Posterior vena cava (tissue), 2 donors: ENCODE measurements at places on chromosomes 1 and 21.

- DNase-seq: peak; percentile 72
These were observed 27.5 kb downstream of the SLC37A1 start for GRCh38 chr21:42541174-42541573.

DNA sequence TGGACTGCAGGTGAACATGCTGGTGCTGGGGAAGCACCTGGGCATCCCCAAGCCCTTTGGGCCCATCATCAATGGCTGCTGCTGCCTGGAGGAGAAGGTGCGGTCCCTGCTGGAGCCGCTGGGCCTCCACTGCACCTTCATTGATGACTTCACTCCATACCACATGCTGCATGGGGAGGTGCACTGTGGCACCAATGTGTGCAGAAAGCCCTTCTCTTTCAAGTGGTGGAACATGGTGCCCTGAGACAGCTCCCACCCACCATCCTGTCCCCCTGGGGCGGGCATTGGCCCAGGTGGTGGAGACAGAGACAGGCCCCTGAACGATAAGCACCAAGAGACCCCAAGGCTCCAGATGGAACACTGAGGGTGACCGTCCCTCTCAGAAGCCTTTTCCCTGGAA lies 25.2 kb upstream of the PADI4 start:
- no peak for DNase-seq

DNA sequence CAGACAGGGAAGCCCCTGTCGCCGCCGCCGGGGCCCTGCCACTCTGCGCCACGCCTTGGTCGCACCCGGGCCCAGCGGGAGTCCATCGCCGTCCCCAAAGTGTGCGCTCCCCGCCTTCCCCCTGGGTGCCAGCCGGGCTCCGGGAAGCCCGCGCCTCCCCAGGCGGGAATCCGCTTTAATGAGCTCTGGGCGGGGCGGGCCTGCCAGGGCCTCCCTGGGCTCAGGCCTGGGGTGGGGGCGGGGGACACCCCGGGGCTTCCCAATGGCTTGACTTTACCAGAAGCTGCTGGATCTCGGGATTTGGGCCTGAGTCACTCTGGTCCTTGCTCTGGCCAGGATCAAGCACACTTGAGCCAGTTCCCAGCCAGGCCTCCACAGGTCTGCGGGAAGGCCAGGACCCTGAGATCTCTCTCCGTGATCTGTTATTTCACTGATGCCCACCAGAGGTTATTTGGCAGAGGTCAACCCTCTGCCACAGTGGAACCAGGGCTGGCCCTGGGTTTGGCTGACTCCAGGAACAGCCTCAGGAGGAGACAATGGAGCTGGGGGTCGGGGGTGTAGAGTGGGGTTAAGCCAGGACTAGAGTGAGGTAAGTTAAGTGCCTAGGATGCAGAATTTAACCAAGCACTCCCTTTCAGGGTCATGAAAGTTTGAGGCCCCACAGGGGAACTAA lies 178.4 kb upstream of the EDN2 start:
- peak; percentile 92 for DNase-seq

- no peak for DNase-seq
These were observed 64.1 kb downstream of the PLEKHA6 start for GRCh38 chr1:204295671-204296070.

- no peak for DNase-seq
These were observed 198.8 kb downstream of the AMY1C start for GRCh38 chr1:103948526-103948925.

- peak; percentile 49 for DNase-seq
These were observed 73.2 kb downstream of the MAN1C1 start for GRCh38 chr1:25689686-25690381.

- DNase-seq: no peak
These were observed 27.2 kb downstream of the SYT6 start for GRCh38 chr1:114126261-114127095.

DNA sequence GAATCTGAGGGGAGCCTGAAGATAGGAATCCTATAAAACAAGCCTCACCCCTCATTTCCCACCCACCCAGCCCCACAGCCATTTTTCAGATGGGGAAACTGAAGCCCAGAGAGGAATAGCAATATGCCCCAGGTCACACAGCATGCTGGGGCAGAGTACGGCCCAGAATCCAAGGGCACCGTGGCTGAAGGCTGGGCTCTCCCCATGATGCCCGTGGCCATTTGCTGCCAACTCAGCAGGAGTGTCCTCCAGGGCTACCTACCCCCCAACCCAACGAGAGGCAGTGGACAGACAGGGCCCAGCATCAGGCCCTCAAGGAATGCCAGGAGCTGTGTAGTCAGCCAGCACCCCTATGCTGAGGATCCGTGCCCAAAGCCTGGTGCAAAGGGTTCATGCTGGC lies 8.5 kb downstream of the COL16A1 start:
- no peak for DNase-seq

DNA sequence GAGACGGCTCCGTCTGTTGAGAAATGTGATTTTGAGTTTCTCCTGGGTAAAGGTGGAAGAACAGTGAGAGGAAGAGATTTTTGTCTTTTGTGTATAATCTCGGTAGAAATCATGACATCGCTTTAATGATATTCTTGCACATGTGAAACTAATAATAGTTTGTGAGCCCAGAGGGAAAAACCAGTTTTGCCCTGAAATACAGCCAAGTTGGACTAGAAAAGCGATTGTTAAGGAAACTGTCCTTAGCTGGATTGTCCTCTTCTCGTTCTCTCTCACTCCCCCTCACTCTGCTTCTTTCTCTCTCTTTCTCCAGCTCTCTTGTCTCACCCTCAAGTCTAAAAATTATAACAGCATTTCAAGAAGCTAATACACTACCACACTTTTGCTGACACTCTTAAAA lies 17.1 kb downstream of the KCNJ6 start:
- no peak for DNase-seq

DNA sequence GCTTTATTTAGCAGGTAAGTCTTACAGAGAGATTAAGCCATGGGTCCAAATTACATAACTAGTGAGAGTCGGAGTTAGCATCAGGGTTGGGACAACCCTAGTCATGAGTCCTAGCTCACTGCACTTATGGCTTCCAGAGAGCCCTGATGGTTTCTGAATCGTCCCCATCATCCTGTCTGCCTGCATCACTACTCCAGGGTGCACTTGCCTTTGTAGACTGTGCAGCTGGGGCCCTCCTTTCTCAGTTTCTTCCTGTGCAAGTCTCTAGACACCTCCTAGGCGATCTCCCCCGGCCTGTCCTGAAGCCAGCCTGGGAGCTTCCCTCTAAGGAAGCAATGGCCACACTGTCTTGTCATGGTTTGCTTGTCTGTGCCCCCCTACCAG lies 37.1 kb downstream of the KIAA0040 start:
- no peak for DNase-seq

GRCh38 chr1:225607355-225607754 lies 45.6 kb downstream of the ENAH start:
- no peak for DNase-seq

GRCh38 chr21:33256019-33256418 lies 10.1 kb upstream of the IL10RB start:
- no peak for DNase-seq

GRCh38 chr1:205488074-205488723 lies 16.3 kb upstream of the CDK18 start:
- DNase-seq: no peak

DNA sequence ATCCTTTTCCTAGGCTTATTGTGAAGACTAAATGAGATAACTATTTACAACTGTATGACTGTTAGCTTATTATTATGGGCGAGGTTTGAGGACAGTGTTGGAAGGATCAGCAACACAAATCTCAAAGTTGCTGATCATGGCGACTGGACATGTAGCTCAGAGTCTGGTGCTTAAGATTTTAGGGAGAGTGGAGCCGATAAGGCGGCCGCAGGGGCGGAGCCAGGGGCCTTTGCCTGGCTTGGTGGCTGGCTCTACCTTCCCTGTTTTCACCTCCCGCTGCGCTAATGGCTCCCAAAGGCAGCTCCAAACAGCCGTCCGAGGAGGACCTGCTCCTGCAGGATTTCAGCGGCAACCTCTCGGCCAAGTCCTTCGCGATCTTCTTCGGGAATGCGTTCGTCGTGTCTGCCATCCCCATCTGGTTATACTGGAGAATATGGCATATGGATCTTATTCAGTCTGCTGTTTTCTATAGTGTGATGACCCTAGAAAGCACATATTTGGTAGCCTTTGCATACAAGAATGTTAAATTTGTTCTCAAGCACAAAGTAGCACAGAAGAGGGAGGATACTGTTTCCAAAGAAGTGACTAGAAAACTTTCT lies 45.5 kb downstream of the GIPC2 start:
- no peak for DNase-seq

- no peak for DNase-seq
These were observed 60.7 kb upstream of the GOLT1A start for GRCh38 chr1:204274446-204274845.

GRCh38 chr1:41853907-41854306 lies 64.8 kb downstream of the HIVEP3 start:
- DNase-seq: no peak

DNA sequence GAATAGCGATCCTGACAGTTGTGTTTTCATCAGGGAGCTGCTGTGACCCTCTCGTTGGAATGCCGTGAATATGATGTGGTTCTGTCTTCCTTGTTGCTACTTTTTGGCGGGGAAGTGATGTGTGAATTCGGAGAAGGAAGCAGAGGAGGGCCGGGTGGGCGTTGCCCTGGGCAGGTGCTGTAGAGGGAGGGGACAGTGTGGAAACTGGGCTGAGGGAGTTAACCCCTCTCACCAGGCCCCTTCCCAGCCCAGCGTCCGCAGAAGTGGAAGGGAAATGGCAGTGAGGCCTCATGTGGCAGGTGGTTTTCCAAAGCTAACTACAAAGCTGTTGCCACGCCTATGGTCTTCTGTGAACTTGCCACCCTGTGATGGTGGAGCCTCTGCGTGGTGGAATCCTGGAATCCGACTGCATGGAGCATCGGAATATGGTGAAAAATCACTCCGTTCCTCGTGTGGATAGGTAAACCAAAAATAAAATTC lies 227.9 kb downstream of the DYRK1A start:
- DNase-seq: no peak
